ENCODE measurements at places on chromosomes 7 and 10. TPM values are rescaled to one million over a fixed set of nuclear protein-coding genes. Genes with fewer than 3 reads are reported as not detected.

DNA sequence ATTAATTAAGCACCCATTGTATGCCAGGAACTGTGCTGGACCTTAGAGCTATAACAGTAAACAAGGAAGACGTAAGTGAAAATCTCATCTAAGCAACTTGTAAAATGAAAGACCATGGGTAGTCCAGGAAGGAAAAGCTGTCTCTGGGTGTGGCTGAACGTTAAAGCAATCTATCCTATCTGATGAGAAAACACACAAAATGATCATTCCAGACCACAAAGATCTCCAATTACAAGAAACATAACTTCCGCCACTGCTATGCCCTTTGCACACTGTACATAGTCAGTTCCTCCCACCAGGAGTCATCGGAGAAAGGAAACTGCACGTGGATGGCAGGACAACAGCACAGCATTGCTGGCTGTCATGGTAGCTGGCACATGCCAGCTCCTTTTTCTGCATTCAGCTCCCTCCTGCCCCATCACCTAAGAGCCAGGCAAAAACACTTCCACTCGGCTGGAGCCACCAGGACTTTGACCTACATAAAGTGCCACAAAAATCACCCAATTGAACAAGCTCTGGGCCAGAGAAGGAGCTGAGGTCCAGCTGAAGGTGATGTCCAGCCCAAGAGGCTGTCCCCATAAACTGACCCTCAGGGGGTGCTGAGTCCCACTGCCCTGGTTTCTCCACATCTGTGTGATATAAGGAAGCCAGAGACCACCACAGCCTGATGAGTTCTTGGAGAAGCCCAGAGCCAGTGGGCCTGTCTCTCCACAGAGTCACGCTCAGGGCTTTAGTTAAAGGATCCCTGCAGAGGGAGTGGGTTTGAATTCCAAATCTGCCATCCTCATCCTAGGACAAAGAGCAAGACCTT, 56.4 kb downstream of the STEAP1B start:
- peak; percentile 73 for DNase-seq

- no peak for DNase-seq
These were observed 128.6 kb upstream of the SLC26A5 start for GRCh38 chr7:103574576-103574975.

DNA sequence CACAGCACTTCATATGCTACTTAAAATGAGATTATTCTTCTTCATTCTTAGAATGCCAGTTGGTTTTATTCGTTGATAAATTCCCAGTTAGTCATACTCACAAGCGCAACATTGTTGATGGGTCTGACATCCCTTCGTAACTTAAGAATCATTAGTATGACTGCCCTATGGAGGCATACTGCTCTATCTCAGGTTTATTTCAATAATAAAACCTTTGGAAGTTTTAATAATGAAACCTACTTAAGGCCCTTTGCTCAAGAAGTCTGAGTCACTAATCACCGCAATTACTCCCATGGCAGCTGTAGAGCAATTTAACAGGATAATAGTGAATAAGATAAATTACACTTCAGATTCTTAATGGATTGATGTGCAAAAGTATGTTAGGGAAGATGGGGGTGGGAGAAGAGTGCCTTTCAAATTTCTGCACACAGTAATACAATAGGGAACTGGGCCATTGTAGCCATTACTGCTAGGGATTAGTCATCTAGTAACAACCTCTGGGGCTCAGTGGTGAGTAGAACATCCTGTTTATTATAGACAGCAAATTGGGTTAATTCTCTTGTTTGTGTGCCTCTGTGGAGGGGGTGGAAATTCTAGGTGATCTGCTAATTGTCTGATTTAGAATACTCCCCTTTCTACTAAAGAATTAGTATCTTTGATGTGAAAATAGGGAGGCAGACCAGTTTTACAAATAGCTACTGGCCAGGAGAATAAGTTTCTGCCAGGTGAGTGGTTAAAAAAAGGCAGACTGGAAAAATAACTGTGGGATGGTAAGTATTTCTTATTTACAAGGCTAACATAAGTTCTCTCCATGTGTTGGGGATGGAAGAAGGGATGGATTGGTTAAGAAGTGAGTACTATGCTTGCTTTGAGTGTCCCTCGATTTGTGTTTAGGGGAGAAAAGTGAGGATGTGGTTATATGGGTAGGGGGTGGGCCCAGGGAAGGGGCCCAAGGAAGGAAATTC, 74.5 kb upstream of the VKORC1L1 start:
- DNase-seq = peak; percentile 51

DNA sequence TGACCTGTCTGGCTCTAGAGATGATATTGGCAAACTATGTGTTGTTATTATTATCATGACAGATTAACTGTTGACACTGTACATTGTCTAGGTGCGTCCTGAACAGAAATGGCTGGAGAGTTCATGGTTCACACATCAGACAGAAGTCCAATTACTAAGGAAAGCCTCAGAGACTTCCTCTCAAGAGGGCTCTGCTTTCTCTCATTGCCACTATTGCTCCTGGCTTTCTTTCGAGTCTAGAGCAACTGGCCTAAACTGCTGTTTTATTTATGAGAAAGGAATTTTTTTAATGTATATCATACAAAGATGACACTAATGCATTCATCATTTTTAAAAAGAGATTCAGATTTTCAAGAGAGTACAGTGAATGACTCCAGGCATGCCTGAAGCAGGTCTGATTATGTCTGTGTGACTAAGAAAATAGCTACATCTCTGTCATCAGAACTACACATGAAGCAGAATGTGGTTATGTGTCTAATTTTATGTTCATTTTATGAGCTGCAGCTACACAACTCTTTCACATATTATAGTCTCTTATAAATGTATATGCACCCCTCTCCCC, 30.4 kb downstream of the NRCAM start:
- no peak for DNase-seq

DNA sequence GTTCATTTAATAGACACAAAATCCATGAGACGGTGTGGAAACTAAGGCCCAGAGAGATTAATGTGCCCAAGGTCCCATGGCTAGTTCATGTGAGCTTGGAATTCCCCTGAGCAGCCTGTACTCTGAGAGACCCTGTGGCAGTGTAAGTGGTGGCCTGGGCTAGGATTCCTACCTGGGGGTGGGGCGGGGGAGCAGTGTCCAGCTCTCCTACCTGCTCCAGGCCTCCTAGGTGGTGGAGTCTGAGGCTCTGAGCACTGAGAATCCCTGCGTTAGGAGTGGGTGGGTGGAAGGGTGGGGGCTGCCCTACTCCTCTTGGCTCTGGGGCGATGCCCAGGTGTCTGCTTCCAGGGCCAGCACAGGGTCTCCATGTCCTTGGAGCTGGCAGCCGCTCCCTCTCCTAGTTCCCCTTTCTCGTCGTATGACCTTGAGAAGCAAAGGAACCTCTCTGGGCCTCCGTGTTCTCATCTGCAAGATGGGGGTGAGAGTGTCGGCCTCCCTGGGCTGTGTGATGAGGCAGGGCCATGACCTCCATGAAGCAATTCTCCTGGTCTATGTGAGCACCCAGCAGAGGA, 2.5 kb downstream of the SNCG start:
- no peak for DNase-seq

- DNase-seq = no peak
These were observed 26.6 kb upstream of the SDHAF3 start for GRCh38 chr7:97090761-97091353.

DNA sequence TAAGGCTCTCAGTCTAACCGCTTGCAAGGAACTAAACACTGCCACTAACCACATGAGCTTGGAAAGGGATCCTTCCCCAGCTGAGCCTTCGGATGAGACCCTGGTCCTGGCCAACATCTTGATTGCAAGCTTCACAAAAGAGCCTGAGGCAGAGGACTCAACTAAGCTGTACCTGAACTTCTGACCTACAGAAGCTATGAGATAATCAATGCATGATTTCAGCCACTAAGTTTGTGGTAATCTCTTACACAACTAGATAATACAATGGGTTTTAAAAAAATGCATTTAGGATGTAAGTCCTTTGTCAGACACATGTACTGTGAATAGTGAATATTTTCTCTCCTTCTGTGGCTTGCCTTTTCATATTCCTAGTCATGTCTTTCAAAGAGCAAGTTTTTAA, 125.6 kb upstream of the RHEB start:
- DNase-seq = no peak

DNA sequence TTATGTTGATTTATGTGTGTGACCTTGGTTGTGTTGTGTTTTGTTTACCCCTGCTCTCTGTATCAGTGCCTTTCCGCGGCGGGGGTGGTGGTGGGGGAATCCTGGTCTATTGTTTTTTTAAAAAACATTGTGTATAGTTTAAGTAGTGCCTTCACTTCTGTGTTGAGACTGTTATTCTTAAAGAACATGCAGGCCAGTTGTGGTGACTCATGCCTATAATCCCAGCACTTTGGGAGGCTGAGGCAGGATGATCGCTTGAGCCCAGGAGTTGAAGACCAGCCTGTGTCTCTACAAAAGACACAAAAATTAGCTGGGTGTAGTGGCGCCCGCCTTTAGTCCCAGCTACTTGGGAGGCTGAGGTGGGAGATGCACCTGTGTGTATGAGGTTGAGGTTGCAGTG, 429.0 kb upstream of the LRGUK start:
- no peak for DNase-seq

- DNase-seq = no peak
These were observed 207.9 kb downstream of the TNS3 start for GRCh38 chr7:47373871-47374451.

GRCh38 chr10:4088354-4089066, 303.5 kb upstream of the KLF6 start:
- DNase-seq = no peak

GRCh38 chr10:60735244-60735643, 43.0 kb upstream of the CDK1 start:
- no peak for DNase-seq

The GPR15LG gene
- not detected for total RNA-seq

The UNC5B gene
- total RNA-seq = 25.3 TPM

The KRIT1 gene
- total RNA-seq = 37.5 TPM

The NMT2 gene
- 39.5 TPM for total RNA-seq

The CYP17A1 gene
- not detected for total RNA-seq

The HERC4 gene
- 41.2 TPM for total RNA-seq

The TRIL gene
- 7.1 TPM for total RNA-seq
